Fibroblast of mammary gland (primary cell): ENCODE measurements at places on chromosomes 16 and 17.

DNA sequence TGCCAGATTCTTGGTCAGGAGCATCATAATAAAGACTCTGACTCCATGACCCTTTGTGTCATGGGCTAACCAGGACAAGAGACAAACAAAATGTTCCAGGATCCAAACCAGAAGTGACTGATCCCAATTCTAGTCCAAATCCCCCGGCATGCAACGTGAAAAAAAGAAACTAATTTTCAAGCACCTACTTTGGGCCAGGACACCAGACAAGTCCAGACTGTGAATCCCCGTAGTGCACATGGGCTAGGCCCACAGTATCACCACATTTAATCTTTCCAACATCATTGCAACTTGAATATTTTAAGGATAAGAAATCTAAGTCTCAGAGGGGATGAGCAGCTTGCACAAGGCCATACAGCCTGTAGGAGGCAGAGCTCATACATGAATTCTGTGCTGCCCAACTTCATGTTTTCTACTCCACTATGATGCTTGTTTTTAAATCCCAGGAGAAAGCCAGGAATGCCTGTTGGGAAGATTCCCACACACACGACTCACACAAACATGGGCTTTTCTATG, 365.7 kb downstream of the NPIPA8 start:
- DNase-seq = peak; percentile 22

- no peak for DNase-seq
Measured at GRCh38 chr17:75623386-75623785, 9.8 kb upstream of the SMIM5 start.

DNA sequence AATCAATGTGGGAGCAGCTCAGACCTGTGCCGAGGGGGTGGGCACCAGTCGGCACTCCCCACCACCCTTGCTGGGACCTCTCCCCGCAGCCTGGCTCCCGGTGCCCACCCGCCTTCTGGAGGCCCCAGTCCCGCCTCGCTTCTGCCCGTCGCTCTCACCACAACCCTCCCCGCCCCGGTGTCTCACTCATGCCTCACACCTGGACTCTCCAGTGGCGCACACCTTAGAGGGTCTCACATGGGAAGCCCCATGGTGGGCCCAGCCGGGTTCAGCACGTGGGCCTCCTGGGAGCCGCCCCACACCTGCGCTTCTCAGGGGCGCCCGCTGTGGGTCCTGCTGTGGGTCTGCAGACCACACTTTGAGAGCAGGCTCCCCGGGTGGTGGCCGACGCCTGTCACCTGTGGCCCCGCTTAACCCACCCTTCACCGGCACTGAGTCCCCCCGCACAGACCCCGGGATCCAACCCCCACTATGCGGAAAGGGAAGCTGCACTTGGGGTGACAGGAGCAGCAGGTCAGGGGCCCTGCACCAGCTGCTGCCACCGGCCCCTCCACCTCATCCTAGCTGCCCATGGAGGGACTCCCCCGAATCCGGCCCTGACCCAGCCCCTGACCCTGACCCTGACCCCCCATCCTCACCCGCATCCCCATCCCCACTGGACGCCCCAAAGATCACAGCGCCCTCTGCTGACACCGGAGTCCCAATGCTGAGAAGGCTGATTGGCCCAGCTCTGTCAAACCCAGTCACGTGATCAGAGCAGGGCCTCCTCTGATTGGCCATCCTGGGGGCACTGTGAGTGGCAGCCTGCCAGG, 27.4 kb upstream of the SLC38A10 start:
- DNase-seq = peak; percentile 41

DNA sequence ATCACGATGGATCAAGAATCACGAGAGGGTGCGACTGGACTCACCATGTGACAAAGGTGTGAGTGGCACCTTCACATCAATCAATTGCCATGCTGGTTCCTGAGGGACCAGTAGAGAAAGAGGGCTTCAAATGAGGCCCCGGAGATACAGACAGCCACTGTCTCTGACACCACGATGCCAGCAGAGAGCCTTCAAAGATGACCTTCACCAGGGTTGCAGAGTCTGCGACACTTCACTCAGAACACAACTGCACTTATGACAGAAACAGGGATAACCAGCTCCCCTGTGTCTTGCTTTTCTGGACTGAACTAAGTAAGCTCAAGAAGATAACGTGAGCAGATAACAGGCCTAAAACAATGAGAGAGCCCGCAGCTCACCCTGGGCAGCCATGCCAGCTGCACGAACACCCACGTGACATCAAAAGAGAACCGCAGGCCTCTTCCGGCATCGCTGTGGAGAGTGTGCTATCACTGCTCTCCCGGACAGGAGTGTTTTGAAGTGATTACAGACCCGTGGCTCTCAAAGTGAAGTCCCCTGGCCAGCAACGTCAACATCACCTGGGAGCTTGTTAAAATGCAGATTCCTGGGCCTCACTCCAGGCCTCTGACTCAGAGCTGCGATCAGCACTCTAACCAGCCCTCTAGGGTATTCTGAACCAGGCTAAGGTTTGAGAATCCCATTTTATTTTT, 36.4 kb downstream of the KLHDC4 start:
- DNase-seq = no peak

GRCh38 chr17:39753514-39754160, 15.9 kb downstream of the GRB7 start:
- peak; percentile 1 for DNase-seq

- DNase-seq = no peak
Measured at GRCh38 chr16:89831810-89832328, 3.6 kb downstream of the SPIRE2 start.

GRCh38 chr16:13021996-13022395, 120.6 kb downstream of the SHISA9 start:
- peak; percentile 22 for DNase-seq

- DNase-seq = peak; percentile 56
Measured at GRCh38 chr17:79053251-79053925, 21.2 kb upstream of the ENGASE start.

DNA sequence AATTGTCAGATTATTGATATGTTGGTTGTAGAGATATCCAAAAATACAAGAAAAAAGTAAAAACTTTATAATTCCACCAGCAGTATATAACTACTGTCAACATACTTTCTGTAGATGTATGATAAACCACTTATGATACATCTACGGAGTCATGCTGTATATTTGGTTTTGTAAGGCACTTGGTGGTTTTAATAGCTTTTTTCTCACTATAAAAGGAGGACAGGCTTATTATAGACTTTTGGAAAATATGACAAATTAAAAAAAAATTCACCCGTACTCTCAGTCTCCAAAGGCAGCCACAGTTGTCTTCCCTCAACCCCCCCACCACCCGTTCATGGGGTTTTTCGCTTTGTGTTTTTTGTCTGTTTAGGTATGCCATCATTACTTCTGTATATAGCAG, 14.8 kb downstream of the RAI1 start:
- DNase-seq = no peak

DNA sequence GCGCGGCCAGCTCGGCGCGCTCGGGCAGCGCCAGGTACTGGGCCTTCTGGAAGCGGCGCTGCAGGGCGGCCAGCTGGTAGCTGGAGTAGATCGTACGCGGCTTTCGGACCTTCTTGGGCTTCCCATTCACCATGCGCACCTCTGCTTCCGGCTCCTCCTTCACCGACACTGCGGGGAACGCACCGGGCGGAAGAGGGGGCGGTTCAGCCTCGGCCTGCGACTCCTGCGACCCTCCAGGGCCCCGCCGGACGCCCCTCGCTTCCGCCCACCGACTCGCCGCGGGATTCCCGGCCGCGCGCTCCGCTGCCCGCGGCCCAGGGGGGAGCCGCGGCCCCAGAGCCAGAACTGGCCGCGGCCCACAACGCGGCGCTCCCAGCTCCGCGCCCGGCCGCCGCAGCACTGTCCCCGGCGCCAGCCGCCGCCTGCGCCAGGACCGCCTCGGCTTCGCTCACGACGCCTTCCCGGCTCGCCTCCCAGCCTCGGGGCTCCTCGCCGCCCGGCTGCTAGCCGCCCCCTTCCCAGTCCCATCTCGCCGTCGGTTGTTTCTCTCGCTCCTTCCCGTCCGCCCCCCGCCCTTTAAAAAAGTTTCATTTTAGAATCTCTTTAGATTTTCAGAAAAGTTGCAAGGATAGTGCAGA, 1.5 kb downstream of the DLX3 start:
- no peak for DNase-seq

- peak; percentile 92 for DNase-seq
Measured at GRCh38 chr17:35245196-35245486, 2.3 kb downstream of the SLFN5 start.

- DNase-seq = no peak
Measured at GRCh38 chr16:88498576-88499208, 45.6 kb downstream of the ZFPM1 start.

- DNase-seq = peak; percentile 92
Measured at GRCh38 chr17:13074026-13074425, 56.2 kb upstream of the ELAC2 start.

- DNase-seq = no peak
Measured at GRCh38 chr16:12742741-12743140, 60.9 kb downstream of the CPPED1 start.

DNA sequence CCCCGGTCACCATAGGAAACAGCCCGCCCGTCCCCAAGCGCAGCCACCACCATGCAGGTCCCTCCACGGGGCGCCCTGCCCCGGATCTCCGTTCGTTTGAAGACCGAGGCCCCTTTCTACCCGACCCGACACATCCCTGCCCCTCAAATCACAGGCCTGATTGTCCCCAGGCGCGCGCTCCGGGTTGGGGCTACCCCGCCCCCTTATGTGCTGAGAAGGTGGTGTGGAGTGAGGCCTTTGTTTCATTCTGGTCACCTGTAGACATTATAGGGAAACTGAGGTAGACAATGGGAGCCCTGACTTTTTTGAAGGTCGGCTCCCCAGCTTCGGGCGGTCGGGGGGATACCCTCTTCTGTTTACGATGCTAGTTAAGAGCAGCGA, 763 bp upstream of the ACTG1 start:
- DNase-seq = peak; percentile 45

- no peak for DNase-seq
Measured at GRCh38 chr16:4505356-4506147, 29.4 kb downstream of the HMOX2 start.

- DNase-seq = no peak
Measured at GRCh38 chr16:6892966-6893365, 439.7 kb upstream of the RBFOX1 start.

DNA sequence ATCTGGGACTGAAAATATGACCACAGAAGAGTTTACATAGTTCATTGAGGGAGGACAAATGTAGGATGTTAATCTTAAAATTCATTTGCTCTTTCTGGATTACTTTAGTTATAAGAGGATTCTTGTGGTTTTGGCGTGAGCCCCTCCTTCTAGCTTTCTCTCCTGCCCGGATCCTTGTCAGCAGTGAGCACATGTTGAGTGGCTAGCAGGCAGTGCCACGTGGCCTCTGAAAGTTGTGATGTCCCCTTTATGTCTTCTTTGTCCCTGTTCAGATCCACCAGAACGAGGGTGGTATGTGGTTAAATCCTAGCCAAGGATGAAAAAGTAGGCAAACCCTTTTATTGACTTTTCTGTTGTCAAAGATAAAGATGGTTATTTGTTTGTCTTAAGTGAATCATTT, 83.8 kb downstream of the GNAO1 start:
- no peak for DNase-seq

DNA sequence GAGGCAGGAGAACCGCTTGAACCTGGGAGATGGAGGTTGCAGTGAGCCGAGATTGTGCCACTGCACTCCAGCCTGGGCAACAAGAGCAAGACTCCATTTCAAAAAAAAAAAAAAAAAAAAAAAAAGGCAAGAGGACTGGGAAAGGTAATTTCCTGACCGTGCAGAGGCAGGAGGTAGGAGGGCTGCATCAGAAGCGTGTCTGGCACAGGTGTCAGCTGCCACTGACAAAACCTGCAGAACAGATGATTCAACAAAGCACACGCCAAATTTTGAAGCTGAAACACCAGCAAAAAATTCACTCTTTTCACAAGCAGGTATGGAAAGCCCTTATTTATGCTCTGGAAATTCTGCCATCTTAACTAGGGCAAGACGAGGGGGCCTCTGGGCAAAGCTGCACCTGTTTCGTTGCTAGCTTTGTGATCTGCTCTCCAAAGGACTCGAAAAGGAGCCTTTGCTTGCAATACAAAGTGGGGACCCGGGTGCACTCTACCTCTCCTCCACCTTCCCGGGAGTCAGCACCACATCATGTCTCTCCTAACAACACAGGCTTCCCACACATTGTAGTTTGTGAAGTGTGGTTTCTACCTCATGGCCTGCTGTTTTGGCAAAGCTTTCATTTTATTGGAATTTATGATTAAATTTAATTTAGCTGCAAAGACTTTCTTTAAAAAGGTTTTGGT, 33.7 kb downstream of the USP22 start:
- no peak for DNase-seq

DNA sequence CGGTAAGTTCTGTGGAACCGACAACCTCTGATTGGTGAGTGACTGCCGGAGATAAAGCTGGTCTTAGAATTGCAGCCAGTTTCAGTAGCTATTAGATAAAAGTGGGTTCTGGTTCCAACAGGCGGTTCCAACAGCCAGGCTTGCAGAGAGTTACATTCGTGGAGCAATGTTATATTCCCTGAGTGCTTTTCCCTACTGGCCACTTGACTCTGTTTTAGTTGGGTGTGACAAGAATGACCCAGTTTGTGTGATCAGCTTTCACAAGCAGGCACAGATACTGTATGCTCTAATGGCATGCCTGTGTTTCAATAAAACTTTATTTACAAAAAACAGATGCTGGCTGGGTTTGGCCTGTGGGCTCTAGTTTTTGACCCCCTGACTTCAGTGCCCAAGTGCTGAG, 196.6 kb downstream of the SNX29 start:
- no peak for DNase-seq

GRCh38 chr16:67860589-67861398, 12.1 kb upstream of the EDC4 start:
- DNase-seq = peak; percentile 85

DNA sequence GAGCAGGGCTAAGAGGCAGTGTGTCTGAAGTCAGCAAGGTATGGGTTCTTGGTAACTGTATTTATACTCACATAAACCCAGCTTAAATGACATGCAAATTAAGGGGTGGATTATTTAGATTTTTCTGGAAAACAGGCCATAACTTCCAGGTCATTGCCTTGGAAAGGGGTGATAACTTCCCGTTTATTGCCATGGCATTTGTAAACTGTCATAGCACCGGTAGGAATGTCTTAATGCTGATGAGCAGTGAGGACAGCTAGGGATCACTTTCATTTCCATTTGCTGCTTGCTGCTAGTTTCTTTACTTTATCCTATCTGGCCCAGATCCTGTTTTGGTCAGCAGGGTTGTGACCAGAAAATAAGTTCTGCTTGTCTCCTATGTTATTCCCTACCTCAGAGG, 1336.7 kb downstream of the CDH11 start:
- no peak for DNase-seq

DNA sequence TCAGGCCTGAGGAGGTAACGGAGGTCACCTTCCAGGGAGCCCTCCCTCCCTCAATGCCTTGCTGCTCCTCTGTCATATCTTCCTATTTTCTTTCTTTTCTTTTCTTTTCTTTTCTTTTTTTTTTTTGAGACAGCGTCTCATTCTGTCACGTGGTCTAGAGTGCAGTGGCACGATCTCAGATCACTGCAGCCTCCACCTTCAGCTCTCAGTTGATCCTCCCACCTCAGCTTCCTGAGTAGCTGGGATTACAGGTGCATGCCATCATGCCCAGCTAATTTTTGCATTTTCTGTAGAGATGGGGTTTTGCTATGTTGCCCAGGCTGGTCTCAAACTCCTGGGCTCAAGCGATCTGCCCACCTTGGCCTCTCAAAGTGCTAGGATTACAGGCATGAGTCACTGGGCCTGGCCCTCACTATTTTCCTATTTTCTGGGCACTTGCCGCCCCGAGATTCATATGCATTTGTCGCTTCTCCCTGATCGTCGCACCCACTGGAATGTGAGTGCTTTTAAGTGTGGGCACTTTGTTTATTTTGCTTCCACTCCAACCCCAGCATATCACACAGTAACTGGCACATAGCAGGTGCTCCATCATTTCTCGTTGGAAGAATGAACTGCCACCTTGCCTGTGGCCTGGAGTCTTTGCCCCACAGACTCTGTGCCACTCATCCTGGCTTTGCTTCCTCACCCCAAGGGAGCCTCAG, 31.7 kb downstream of the CPNE2 start:
- DNase-seq = no peak

GRCh38 chr16:46801428-46802049, 29.4 kb downstream of the C16orf87 start:
- DNase-seq = peak; percentile 18
